NCI-H524 treated with DMSO at 0.1 percent for 48 hours (cell line): ENCODE measurements at places on chromosomes 5 and 9.

- DNase-seq = no peak
Measured at GRCh38 chr9:96844040-96844439, 10.3 kb downstream of the ZNF782 start.

DNA sequence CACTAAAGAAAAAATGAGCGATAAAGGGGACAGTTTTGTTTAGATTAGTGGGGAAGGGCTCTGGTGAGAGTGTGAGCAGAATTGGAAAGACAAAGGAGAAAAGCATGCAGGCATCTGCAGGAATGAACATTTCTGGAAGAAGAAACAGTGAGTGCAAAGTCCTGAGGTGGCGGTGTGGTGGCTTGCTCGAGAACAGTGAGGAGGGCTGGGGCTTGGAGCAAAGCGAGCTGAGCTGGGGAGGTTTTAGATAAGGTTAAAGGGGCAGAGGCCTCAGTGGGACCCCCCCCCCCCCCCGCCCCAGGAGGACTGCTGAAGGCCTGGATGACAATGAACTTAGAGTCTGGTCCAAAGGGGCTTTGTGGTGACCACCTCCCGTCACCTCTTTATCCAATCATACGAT, 202.7 kb upstream of the MVB12B start:
- no peak for DNase-seq

DNA sequence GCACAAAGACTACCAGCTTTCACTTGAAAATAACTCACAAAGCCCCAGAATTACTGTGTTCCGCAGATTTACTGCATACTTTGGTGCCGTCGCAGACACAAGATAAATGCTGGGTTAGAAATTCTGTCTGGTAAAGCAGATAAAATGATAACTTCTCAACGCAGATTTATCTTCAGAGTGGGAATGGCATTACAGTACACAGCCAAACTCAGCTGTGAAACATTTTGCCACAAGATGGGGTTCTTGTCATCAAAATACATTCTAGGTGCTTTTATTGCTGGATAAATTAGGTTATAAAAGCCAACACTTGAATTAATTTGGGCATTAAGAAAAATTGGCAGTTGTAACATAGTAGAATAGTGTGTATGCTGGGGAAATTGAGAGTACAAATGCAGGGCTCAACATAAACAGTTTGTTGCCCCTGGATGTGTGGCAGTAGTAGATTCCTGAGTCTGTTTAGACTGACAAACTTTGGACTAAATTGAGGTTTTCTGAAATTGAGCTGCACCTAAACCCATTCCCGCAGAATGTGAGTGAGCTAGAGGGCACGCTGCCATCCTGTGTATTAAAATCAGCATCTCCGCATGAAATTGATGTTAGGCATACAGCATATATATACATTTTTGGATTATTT, 61.1 kb downstream of the LMNB1 start:
- DNase-seq = no peak

GRCh38 chr9:116717150-116717549, 30.0 kb downstream of the TRIM32 start:
- DNase-seq = no peak

DNA sequence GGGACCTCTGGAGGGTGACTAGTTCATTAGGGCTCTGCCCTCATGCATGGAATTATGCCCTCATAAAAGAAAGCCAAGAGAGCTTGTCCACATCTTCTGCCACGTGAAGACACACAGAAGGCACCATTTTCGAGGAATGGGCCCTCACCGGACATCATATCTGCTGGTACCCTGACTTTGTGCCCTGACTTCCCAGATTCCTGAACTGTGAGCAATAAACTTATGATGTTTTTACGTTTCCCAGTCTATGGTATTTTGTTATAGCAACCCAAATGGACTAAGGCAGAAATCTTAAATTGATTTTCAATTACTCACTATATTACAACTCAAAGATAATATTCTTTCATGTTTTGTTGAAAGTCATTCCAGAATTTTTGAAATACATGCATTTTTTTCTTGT, 163.8 kb upstream of the PAPPA start:
- DNase-seq = no peak

- peak; percentile 63 for DNase-seq
Measured at GRCh38 chr9:123871781-123872180, 58.1 kb downstream of the DENND1A start.

DNA sequence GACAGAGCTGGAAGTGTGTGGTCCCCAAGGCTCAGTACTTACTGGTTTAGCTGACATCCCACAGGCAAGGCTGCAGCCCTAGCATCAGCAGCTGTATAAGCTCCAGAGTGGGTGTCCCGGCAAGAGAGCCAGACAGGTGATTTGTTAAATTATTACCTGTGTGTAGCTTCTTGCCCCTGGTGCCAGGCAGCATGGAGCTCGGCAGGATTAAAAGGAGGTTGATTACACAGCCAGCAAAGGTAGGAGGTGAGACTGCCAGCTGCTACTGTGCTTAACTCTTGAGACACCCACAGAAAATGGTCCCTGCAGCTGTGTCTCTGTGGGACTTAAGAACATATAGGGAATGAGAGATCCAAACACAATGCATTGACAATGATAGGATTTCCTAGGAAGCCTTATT, 54.2 kb downstream of the ARHGAP26 start:
- no peak for DNase-seq

GRCh38 chr5:90909940-90910339, 351.3 kb downstream of the ADGRV1 start:
- DNase-seq = no peak

DNA sequence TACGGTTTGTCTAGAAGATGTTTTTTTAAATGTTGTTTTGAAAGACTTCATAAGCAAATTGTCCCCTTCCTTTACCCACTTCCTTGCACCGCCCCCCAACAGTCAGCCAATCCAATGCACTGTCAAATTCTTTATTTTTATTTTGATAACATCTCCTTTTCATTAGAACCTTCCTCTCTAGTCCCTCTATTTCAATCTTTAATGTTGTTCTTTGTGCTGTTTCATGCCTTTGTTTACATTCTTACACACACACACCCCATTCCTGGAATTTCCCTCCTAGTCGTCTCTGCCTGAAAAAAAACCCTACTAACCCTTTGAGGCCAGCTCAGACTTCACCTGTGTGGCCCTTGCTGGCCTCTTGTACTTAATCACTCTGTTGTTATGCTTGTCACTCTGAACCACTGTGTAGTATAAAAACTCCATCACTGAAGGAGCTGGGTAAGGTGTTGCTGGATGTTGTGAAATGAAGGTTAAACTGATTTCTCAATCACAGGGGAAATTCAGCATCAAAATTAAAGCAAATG, 133.4 kb downstream of the UGCG start:
- DNase-seq = no peak

DNA sequence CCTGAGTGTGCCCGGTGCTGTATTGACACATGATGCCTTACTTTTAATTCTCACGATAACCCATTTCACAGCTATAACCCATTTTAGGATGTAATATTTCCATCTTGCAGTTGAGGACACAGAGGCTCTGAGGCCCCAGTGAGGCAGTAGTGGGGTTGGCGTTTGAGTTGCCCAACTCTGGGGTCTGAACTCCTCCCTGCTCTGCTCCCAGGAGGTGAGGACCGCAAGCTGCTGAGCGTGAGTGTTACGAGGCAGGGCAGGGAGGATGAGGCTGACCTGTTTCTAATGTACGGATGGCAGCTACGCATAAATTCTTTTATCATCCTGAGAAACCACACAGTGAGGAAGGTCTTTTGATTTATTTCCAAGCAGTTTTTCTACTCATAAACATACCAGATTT, 11.4 kb downstream of the LRRC8A start:
- no peak for DNase-seq

DNA sequence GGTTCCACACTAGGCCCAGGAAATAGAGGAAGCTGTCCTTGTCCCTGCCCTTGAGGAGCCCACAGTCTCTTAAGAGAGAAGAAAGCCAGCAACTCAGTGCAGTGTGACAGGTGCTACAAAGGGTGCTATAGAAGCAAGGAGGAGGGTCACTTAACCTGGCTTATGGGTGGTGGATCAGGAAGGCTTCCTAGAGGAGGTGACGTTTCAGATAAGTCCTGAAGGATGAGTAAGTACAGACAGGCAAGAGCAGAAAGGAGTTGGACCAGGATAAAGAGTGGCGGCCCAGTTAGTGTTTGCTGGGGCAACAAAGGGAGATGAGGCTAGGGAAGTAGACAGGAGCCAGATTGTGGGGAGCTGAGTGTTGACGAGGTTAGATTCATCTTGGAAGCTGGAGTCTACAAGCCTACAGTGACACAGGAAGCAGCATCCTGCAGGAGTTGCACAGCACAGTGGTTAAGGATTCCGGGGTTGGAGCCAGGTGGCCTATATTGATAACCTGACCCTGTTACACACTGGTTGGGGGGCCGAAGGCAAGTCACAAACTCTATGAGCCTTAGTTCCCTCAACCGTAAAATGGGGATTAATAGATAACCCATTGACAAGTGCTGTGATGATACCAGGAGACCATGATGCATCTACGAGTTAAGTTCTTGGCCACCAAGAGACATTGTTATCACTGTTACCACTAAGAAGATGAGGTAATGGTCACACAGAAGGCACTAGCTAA, 5.4 kb upstream of the LHX6 start:
- no peak for DNase-seq

GRCh38 chr5:76964060-76964459, 11.2 kb downstream of the CRHBP start:
- no peak for DNase-seq

GRCh38 chr5:123178683-123179082, 89.6 kb downstream of the PRDM6 start:
- no peak for DNase-seq

DNA sequence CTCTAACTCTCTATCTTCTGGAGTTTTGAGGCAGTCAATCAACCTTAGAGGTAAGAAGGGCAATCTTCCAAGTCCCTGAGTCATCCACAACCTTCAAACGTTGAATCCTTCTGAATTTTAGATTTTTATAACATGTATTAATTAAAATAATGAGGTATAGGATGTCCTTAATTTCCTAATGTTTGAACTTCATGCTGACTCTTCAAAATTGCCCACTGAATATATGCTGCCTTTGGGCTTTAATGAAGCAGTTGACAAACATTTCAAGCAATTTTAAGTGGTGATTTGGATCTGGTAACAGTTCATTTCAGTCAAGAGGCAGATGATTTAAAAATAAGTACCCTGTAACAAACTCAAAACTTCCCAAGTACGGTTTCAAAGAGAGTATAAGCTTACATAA, 26.0 kb downstream of the ERP44 start:
- DNase-seq = no peak

- DNase-seq = no peak
Measured at GRCh38 chr5:81252904-81253303, 19.8 kb downstream of the CKMT2 start.

GRCh38 chr5:53256746-53257145, 147.2 kb upstream of the MOCS2 start:
- no peak for DNase-seq
